ENCODE measurements at places on chromosomes 6 and 20.

DNA sequence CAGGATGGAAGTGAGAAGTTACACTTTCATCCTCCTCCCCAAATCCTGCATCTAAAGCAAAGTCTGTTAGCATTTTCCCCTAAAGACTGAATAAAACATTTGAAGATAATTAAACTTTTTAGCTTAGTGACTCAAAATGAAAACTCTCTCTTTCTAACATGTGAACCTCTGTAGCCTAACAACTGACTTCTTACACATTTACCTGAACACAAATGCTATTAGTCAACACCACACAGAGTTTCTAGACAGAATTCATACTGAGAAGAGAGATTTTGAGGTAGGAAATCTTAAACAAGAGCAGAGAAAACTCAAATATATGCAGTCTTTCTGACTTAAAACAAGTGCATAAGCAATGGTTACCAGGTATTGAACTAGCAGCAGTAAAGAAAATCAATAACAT lies 149.9 kb upstream of the SMLR1 start:
- no peak for DNase-seq

- DNase-seq = no peak
Observed at GRCh38 chr6:149852180-149852579, 12.0 kb downstream of the LRP11 start.

DNA sequence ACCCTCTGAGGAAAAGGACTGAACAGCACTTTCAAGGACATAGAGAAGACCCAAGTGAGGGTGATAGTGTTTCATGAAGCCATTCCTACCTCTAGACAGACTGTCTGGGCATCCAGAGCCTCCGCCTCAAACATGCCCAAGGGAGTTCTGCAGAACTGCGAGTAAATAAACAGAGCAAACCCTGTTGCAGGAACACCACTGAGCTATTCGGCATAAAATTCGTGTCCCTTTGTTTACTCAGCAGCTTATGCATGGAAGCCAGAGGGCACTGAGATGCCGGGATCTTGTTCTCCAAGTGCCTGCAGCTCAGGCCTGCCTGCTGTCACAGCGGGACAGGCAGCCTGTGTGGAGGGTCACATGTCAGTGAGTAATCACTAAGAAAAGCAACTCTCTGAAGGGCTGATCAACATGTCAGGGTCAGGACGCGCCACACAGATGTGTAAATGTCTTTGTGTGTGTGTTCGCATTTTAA lies 164.9 kb upstream of the HEY2 start:
- DNase-seq = no peak

- DNase-seq = no peak
Observed at GRCh38 chr6:166656230-166657151, 29.4 kb upstream of the RPS6KA2 start.

DNA sequence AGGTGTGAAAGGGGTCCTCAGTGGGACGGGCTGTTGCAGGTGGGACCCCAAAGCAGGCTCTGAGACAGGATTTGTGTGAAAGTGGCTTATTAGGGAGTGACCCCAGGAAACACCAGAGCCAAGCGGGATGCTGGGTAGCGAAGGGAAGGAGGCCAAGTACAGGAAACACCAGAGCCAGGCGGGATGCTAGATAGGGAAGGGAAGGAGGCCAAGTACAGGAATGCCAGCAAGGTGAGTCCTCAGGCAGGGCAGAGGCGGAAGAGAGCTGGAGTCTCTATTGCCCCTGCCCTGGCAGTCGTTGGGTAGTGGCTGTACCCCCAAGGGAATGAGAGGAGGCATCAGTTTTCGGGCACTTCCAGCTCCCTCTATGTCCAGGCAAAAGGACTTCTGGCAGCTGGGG lies 30.5 kb upstream of the TGM2 start:
- DNase-seq = no peak

GRCh38 chr20:37901240-37901639 lies 1.7 kb upstream of the VSTM2L start:
- DNase-seq = no peak

DNA sequence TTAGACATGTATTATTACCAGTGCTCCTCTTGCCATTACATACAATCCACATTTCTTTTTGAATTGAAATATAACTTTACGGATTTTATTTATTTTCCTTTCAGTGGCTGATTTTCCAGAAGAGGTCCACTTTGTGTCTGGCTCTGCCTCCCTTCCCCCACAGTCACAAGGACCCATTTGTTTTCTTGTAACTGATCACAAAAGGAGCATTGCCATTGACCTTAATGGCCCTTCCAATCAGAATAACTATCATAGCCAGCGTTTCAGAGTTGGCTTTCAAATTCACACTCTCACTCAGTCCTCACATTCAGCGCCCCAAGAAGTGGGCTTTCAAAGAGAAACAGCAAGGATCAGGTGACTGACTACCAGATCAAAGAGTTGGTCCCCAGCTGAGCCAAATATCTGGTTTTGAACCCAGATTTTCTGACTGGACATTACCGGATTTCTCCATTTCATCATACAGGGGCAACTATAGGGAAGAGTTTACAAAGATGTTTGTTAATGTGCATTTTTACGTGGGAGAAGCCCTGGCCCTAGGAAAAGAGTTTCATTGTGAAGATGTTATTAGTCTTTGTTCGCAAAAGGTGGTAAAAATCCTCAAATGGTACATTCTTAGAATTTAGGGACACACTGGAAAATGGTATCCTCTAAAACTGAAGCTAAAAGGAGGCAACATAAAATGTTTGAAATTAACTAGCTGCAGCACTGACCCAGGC lies 2.0 kb upstream of the SLC22A23 start:
- no peak for DNase-seq

DNA sequence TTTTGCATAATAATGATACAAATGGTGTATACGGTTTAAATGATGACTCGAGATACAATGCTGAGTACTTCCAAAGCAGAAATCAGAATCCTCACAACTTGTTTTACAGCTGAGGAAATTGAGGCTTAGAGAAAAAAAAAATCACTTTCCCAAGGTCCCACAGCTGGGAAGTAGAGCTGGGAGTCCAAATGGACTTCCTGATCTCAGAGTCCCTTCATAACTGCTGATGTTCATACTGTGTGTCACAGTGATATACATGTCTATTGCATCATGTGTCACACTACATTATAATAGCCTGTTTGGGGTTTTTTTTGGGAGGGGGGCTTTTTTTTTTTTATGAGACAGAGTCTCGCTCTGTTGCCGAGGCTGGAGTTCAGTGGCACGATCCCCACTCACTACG lies 8.5 kb downstream of the HM13 start:
- DNase-seq = no peak

- DNase-seq = no peak
Observed at GRCh38 chr20:24473435-24474223, 4.2 kb downstream of the SYNDIG1 start.

GRCh38 chr6:151992091-151992490 lies 184.6 kb downstream of the ESR1 start:
- no peak for DNase-seq

DNA sequence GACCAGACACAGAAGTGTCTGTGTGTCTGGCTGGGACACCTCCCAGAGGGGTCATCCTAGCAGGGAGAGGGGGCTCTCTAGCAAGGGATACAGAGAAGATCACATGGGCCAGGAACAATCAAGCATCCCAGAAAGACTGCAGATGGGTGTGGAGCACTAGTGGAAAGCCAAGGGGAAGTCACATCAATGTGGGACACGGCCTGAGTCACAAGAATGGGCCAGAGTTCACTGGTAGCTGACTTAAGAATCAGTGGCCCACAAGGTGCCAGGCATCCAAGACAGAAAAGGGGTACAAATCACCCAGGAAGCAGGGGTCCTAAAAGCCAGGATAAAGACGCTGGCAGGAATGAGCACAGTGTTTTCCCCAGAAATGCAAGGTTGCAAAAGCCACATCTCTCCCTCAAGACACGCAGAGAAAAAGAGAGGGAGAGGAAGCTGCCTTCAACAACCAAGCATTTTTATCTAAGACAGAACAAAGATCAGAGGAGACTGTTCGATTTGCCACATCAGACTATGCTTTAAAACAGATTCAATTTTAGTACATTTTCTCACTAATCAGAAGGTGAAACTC lies 113.6 kb upstream of the DST start:
- no peak for DNase-seq

- DNase-seq = no peak
Observed at GRCh38 chr6:34819571-34820480, 27.9 kb downstream of the BLTP3A start.

GRCh38 chr6:169501128-169501527 lies 200.7 kb downstream of the WDR27 start:
- DNase-seq = no peak

GRCh38 chr20:16576219-16576618 lies 3.0 kb upstream of the KIF16B start:
- DNase-seq = no peak

DNA sequence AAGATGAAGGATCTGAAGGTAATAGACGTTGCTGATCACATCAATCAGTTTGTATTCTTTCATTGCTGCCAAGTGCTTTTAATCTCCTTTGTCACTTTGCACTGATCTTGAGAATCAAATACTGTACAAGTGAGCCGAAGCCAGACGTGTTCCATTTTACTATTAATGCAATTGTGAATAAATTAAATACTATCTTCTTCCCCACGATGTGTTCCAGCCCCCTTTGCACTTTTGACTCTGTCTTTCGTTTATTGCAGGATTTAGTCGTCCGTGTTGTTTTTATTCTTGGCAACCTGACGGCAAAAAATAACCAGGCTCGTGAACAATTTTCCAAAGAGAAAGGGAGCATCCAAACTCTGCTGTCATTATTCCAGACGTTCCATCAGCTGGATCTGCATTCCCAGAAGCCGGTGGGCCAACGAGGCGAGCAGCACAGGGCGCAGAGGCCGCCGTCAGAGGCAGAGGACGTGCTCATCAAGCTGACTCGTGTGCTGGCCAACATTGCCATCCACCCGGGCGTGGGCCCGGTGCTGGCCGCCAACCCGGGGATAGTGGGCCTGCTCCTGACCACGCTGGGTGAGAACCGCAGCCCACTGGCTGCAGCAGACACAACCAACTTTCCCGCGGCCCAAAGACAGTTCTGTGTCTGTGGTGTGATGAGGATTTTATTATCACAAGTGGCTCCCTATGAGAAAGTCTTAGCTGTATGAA lies 104.7 kb downstream of the ARMC2 start:
- no peak for DNase-seq

DNA sequence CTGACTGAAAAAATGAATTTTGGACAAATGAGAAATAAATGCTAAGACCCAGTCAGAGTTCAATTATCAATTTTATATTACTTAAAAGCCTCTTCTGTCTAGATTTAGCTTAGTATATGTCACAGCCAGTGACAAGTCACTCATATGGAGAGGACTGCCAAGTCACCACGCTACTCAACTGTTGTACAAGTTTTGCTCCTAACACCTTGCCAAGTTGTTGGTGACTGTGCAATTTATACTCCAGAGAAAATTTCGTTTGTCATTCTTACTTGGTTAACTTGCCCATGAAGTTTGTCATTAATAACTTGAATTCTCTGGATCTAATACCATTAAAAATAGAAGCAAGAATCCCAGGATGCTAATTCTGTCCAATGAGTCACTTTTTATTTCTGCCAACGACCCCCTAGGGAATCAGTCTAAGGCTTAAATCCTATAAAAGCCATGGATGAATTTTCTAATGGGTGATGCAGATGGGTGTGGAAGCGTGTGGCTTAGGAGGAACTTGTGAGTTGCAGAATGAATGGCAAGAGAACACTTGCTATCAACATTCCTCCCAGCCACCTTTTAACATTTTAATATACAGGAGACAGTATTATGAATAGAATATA lies 30.4 kb upstream of the FBXO30 start:
- DNase-seq = no peak

- no peak for DNase-seq
Observed at GRCh38 chr6:35065441-35065800, 75.7 kb downstream of the TCP11 start.

- DNase-seq = no peak
Observed at GRCh38 chr6:158439255-158439654, 120.6 kb upstream of the TMEM181 start.

DNA sequence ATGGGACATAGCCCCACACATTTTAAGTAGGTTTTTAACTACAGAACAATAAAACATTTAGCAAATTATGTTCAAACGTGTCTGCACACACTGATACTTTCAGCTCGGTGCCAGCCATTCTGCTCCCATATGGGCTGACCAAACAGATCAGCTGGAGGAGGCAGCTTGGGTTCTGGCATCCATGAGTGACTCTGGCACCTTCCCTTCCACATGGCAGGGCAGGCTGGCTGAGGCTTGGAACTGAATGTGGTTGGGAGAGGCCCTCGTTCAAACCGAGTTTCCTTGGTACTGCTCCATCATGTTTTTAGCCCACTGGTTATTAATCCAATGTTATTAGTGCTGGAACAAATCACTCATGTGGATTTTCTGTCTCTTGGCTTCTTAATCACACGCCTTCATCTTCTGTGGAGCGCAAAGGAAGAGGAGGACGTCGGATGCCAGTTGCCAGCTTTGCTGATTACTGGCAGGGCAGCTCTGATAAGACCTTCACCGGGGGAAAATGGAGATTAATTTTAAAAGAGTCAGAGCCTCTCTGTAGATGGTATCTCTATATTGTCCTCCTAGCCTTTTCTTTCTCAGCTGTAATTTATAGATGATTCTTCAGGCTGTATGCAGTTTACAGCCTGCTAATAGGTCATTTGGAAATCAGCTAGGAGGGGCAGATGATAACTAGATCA lies 93.1 kb upstream of the TIAM2 start:
- no peak for DNase-seq

DNA sequence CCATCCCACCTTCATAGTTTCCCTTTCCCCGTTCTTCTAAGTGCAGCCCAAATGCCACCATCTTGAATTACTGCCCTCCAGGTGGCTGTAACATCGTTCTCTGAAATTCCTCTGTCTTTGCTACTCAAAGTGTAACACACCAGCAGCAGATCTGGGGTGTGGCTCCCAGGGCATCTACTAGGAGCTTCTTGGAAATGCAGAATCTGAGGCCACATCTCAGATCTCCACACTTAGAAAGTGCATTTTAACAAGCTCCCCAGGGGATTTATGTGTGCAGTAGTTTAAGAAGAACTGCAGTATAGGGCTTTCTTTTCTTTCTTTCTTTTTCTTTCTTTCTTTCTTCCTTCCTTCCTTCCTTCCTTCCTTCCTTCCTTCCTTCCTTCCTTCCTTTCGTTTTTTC lies 1.7 kb upstream of the MLIP start:
- DNase-seq = no peak

DNA sequence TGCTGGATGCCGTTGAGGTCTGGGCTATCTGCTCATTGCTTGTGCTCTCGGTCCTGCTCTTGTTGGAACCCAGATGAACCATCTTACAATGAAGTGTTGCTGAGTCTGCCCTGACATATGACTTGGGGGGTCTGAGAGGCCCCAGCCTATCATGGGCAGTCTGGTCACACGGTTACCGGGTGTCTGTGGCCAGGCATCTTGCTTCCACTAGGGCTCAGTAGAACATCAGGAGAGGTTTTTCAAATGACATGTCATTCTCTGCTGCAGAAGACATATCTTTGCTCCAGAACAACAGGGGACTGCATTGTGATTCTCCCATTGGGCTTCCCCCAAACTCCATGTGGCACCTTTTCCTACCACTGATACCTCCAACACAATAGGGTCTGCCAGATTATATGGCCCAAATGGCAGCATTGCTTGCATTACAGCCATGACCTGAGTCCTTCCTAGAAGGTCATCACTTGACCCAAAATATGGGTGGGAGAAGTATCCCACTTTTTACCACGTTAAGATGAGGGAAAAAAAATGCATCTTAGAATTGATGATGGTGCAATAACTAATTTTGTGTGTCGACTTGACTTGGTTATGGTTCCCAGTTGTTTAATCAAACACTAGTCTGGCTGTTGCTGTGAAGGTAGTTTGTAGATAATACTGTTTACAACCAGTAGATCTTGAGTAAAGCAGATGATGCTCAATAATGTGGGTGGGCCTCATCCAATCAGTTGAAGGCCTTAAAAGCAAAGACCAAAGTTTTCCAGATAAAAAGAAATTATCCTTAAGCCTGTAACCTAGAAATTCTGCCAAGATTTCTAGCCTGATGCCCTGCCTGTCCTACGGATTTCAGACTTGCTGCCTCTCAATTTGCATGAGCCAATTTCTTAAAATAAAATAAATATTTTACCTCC lies 241.0 kb downstream of the QKI start:
- DNase-seq = no peak
